Glutamatergic neuron (in vitro differentiated cells): ENCODE measurements at places on chromosomes 16 and 17. TPM values are rescaled to one million over a fixed set of nuclear protein-coding genes. Genes with fewer than 3 reads are reported as not detected.

GRCh38 chr16:69607674-69608073 lies 41.9 kb downstream of the NFAT5 start:
- H3K4me1 ChIP-seq, result no peaks in the 10 kb centered on the region
- no peak overlapping the region for H3K4me3 ChIP-seq
- DNase-seq, result no peak
- H3K27ac ChIP-seq, result no peak overlapping the region

- no peaks in the 10 kb centered on the region for H3K36me3 ChIP-seq
- DNase-seq, result no peak
- no peak overlapping the region for H3K27ac ChIP-seq
- H3K27me3 ChIP-seq, result no peaks in the 10 kb centered on the region
- H3K4me3 ChIP-seq, result no peak overlapping the region
- H3K4me1 ChIP-seq, result peaks cover 5% of the 10 kb centered on the region
These were observed 7.5 kb downstream of the NETO2 start for GRCh38 chr16:47136099-47136842.

DNA sequence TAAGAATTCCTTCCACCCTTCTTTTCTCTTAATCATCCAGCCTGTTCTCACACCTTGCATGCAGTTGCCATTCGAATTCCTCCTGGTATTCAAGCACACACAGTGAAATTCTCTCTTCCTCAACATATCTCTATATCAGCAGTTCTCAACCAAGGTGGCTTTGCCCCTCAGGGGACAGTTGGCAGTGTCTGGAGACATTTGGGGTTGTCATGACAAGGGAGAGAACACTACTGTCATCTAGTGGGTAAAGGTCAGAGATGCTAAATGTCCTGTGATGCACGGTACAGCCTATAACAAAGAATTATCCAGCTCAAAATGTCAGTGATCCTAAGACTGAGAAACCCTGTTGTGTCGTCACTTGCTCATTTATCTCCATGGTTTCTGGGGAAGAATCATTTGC lies 94.8 kb upstream of the CPHXL start:
- no peaks in the 10 kb centered on the region for H3K27me3 ChIP-seq
- no peaks in the 10 kb centered on the region for H3K36me3 ChIP-seq
- no peak for DNase-seq
- no peak overlapping the region for H3K4me3 ChIP-seq
- no peaks in the 10 kb centered on the region for H3K4me1 ChIP-seq
- no peak overlapping the region for H3K27ac ChIP-seq

GRCh38 chr16:89167425-89167941 lies 4.1 kb upstream of the CDH15 start:
- no peaks in the 10 kb centered on the region for H3K36me3 ChIP-seq
- DNase-seq, result peak; percentile 98
- H3K4me1 ChIP-seq, result peaks cover 15% of the 10 kb centered on the region
- peaks cover 5% of the 10 kb centered on the region for H3K27me3 ChIP-seq
- no peak overlapping the region for H3K4me3 ChIP-seq

DNA sequence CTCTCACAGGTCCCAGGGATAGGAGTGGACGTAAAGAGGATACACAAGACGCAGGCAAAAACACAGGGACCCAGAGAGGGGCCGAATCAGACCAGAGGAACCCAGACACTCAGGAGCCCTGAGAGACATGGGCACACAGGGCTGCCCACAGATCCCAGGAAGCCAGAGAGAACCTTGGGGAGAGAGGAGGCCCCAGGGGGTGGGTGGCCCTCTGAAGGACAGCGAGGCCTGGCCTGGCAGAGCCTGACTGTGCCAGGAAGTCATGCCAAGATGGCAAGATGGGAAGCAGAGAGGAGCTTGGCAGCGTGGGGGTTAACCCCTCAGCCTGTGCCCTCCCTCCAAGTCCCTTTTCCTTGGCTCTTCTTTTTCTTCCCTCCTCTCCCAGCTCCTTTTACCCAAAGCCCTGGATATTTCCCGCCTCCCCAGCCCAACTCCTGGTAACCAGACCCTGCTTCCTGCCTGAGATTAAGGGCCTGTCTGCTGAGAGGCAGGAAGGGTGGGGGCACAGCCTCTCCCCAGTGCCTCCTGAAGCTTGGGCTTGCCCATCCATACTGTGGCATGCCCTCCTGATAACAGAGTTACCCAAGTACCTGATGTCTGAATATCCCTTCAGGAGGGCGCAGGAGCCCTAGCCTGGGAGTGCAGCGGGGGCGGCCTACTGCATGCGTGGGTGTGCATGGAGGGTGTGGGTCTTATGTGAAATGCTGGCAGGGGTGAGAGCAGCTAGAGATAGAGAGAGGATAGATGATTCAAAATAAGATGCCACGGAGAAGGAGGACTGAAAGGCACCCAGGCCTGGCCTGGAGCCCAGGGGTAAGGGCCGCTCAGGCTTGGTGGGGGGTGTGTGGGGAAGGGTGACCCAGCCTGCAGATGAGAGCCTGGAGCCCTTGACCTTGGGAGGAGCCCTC lies 6.0 kb upstream of the TBX21 start:
- H3K4me1 ChIP-seq, result no peaks in the 10 kb centered on the region
- no peaks in the 10 kb centered on the region for H3K36me3 ChIP-seq
- no peak overlapping the region for H3K4me3 ChIP-seq
- H3K27ac ChIP-seq, result no peak overlapping the region
- DNase-seq, result no peak

The PIGS gene
- 63.1 TPM for total RNA-seq
